ENCODE measurements at places on chromosomes 16 and 17.
A peak's percentile ranks its signal among the peaks of the same experiment; 100 is the strongest.

- DNase-seq = no peak
Measured at GRCh38 chr16:58699151-58699550, 14.6 kb upstream of the SLC38A7 start.

GRCh38 chr17:50062293-50063243, 6.7 kb downstream of the ITGA3 start:
- no peak for DNase-seq

DNA sequence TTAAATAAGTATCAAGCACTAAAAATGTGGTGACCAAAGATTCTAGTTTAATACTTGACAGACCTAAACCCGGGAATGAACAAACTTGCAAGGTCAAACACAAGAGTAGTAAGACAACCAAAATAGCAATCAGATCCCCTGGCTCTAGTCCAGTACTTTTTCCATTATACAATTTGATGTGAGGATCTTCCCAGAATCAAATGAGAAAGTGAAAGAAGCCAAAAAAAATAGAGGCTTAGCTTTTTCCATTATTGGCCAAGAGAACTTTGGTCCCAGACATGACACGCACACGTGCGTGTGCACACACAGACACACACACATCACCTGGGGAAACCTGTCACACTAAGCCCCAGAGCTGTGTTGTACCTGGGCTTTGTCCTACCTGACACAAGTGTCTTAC, 300.6 kb upstream of the CDH5 start:
- DNase-seq = no peak

DNA sequence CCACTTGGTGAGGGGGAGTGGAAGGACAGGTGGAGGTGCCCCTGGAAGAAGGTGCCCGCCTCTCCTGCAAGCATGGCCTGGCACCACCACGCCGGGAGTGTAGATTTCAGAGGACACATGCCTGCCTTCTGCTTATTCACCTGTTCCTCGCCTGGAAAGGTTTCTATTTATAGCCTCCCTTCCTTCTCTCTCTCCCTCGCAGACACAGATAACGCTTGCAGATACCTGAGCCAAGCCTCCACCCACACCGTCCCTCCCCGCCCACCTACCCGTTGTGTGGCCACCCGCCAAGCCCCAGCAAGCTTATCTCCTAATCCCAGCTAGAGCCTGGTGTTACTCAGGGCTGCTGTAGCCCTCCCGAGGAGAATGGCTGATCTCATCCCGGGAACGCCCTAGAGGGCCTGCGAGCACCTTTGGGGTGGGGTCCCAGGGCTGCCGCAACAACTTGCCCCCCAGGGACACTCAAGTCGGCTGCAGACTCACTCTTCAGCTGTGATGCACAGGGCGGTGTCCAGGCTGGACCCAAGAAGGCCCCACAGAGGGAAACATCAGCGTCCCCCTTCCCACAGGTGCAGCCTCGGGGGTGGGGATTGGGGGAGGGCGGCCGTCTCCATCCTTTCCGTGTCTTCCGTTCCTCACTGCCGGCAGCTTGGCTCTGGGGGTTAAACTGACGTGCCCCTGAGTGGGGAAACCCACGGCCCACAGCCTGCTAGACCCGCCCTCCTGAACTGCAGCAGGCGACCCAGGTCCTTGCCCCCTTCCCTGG, 1.9 kb upstream of the SNAI3 start:
- no peak for DNase-seq

GRCh38 chr16:68309799-68310198, 947 bp downstream of the SLC7A6OS start:
- DNase-seq = no peak

DNA sequence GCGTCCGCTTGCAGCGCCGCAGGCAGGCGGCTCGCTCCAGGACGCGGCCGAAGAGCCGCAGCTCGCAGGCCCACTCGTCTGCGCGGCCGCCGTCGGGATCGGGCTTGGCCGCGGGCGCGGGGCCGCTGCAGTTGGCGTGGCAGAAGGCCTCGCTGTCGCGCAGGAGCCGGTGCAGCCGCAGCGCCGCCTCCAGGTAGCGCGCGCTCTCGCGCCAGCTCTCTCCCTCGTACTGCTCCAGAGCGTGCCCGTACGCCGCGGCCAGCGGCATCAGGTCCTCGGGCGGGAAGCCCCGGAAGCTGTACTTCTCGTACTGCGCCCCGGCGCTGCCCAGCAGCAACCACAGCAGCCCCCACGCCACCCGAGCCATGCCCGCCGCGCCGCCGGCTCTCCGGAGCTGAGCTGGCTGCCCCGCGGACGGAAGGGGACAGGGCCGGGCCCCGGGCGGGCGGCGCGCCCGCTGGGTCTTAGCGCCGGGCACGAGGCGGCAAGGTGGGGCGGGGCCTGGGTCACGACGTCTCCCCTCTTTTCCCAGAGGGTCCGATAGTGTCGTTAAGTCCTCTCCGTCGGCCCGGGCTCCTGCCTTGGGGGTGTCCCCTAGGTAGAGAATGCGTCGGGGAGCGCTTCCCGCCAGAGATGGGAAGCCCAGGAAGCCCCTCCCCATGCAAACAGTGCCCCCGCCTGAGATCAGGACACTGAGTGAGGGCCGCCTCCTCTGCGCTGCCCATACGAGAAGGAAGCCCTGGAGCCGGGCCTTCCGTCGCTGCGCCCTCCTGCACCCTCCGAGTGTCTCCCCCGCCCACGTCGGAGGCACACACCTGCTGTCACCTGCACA, at the start of gene P3H4:
Gene P3H4 (minus strand): TSS at position 401 of the 832 bp plus-strand sequence. CDS start 34 bp downstream, at position 367.
- peak; percentile 93 for DNase-seq

DNA sequence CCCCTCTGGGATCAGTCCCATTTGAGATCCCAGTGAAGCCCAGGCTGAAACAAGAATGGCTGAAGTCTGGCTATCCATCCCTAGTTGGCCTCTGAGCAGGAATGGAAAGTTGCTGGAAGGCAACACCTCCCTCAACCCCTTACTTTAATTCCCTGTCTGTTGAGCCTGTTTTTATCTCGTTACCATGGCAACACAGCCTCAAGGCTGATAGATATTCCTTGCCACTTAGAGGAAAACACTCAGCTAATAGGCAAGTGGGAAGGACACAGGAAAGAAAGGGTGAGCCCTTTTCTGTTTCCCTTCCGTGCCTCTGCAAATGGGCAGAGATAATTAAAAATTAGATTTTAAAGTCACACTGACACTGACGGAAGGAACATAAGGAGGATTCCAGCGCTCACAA, 75.5 kb upstream of the CLEC3A start:
- no peak for DNase-seq

DNA sequence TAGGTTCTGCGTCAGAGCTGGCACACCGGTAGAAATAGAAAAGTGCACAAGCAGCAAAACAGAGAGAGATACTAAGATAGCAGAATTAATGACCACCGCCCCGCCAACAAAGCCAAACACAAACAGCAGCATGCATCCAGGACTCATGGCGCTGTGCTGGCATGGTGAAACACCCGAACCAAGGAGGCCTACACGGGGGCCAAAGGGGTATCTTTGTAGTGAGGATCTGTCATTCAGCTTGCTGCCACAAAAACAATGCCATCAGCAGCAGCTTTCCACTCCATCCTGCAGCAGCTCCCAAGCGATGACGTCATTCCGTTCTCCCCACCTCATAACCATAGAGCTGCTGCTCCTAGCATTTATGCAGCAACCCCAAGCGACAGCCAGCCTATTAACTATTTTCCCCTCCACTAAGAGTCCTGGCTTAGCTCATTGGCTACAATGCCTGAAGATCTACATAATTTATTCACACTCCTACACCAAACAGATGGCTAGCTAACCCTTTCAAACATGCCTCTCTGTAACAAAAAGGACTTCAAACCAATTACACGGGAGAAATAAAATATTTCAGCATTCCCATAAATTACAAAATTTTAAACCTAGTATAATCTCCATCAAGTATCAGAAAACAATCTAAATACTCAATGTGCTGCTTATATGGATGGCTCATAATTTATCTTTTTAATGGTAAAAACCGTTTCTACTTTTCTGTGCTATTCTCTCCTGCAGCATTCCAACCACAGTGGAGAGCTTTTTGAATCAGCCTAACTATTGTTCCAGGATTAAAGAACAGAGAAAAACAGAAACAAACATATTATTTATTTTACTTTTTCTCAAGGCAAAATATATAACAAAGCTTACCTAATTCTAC, 73.9 kb downstream of the SPAG9 start:
- DNase-seq = peak; percentile 93

GRCh38 chr16:5634666-5635180, 537.1 kb upstream of the EEF2KMT start:
- DNase-seq = no peak

GRCh38 chr16:9232102-9232770, 140.8 kb downstream of the HAPSTR1 start:
- no peak for DNase-seq

- peak; percentile 38 for DNase-seq
Measured at GRCh38 chr16:77213542-77214106, 14.4 kb downstream of the SYCE1L start.

DNA sequence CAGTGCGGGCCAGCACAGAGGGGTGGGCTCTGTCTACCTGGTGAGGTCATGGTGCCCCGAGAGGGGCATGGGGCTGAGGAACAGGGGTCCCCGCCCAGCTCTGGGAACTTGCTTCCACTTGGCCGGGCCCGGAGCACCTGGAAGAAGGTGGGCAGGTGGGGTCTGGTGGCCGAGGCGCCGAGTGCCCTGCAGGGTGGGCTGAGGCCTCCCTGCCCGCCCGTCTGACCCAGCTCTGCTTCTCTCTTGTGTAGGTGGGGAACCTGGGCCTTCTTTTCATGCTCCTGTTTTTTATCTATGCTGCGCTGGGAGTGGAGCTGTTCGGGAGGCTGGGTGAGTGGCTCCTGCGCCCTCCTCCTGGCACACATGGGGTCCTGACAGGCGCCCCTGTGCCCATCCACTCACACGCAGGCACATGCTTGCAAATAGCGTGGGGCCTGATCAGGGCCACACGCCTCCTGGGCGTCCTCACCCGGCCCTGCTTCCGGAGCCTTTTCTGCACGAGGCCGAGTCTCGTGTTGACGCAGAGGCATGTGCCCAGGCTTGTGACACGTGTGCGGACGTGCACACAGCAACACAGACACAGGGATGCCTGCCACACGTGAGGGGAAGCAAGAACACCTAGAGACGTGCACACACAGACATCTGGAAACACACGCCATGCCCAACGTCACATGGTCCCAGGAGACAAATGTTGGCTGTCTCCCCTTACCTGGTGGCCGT, 8.2 kb downstream of the TPSG1 start:
- DNase-seq = no peak
